ENCODE measurements at places on chromosomes 16 and 17. TPM values are rescaled to one million over a fixed set of nuclear protein-coding genes. Genes with fewer than 3 reads are reported as not detected.

The OR2C1 gene
- not detected for total RNA-seq

- H3K27ac ChIP-seq = peak overlapping the region; percentile 69
- peak; percentile 88 for DNase-seq
- H3K36me3 ChIP-seq = peaks cover 24% of the 10 kb centered on the region
- peak overlapping the region; percentile 82 for H3K4me3 ChIP-seq
- H3K4me1 ChIP-seq = no peaks in the 10 kb centered on the region
- H3K27me3 ChIP-seq = no peaks in the 10 kb centered on the region
These were observed 757 bp downstream of the ORMDL3 start for GRCh38 chr17:39926588-39927100.

The ACSM5 gene
- not detected for total RNA-seq

DNA sequence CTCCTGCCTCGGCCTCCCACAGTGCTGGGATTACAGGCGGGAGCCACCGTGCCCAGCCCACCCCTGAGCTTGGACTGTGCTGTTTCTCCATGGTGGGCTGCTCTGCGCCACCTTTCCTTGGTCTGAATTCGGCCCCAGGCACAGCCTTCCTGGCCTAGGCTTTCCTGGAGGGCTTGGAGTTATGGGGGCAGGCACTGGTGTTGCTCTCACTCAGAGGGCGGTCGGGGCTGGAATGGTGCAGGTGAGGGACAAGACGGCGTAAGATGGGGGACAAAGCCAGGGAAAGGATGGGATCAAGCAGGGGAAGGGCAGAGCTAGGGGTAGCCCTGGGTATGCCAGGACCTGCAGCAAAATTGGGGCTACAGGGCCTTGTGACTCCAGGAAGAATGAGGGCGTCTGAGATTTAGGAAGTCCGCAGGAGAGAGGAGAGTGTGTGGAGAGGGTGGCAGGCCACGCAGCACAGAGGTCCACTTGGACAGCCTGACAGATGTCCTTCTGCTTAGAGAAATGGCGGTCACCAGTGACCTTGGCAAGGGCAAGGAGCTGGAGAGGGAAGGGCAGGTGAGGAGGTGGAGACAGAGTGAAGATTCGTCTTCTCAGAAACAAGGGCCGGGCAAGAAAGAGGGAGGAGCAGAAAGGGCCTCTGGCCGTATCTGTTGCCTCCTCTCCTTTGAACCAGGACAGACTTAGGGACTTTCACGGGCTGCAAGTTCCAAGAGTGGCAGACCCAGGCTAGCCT is 1.6 kb upstream of the ATP6V0C start:
- no peaks in the 10 kb centered on the region for H3K27me3 ChIP-seq
- DNase-seq = no peak
- H3K27ac ChIP-seq = no peak overlapping the region

GRCh38 chr17:68035131-68035522 is 408 bp upstream of the KPNA2 start:
- peaks cover 2% of the 10 kb centered on the region for H3K4me1 ChIP-seq
- peak; percentile 98 for DNase-seq
- H3K4me3 ChIP-seq = peak overlapping the region; percentile 28
- peaks cover 33% of the 10 kb centered on the region for H3K36me3 ChIP-seq
- no peak overlapping the region for H3K27ac ChIP-seq

- no peak within 1 kb of the TSS for H3K27ac ChIP-seq
- no peaks in the 10 kb centered on the region for H3K27me3 ChIP-seq
These were observed at the start of gene HSF5 for GRCh38 chr17:58487589-58488427. HSF5 (minus strand) TSS chr17:58488408; CDS start chr17:58488274, 134 bp downstream.

DNA sequence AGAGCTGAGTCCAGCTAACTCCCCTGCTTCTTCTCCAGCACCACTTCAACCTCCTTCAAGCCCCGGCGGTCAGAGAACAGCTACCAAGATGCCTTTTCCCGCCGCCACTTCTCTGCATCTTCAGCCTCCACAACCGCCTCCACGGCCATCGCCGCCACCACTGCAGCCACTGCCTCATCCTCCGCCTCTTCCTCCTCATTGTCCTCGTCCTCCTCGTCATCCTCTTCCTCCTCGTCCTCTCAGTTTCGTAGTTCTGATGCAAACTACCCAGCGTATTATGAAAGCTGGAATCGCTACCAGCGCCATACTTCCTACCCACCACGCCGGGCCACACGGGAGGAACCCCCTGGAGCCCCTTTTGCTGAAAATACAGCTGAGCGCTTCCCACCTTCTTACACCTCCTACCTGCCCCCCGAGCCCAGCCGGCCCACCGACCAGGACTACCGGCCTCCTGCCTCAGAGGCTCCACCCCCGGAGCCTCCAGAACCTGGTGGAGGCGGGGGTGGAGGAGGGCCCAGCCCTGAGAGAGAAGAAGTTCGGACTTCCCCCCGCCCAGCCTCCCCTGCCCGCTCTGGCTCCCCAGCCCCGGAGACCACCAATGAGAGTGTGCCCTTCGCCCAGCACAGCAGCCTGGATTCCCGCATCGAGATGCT is 7.1 kb downstream of the SETD1A start:
- H3K27me3 ChIP-seq = no peaks in the 10 kb centered on the region
- no peak overlapping the region for H3K4me3 ChIP-seq
- H3K36me3 ChIP-seq = peaks cover 83% of the 10 kb centered on the region
- no peak for DNase-seq
- no peaks in the 10 kb centered on the region for H3K4me1 ChIP-seq

GRCh38 chr16:88732172-88732960 is 26.1 kb downstream of the CTU2 start:
- no peak overlapping the region for H3K27ac ChIP-seq
- no peak for DNase-seq
- H3K36me3 ChIP-seq = peaks cover 14% of the 10 kb centered on the region
- no peak overlapping the region for H3K4me3 ChIP-seq
